ENCODE measurements at places on chromosomes 7 and 10.

- DNase-seq = peak; percentile 43
Observed at GRCh38 chr10:116742367-116743265, at the start of gene HSPA12A. TSS of gene HSPA12A (minus strand) at chr10:116742566. CDS start at chr10:116742469, 97 bp downstream.

GRCh38 chr10:93225938-93226337 lies 152.2 kb downstream of the CYP26A1 start:
- no peak for DNase-seq

DNA sequence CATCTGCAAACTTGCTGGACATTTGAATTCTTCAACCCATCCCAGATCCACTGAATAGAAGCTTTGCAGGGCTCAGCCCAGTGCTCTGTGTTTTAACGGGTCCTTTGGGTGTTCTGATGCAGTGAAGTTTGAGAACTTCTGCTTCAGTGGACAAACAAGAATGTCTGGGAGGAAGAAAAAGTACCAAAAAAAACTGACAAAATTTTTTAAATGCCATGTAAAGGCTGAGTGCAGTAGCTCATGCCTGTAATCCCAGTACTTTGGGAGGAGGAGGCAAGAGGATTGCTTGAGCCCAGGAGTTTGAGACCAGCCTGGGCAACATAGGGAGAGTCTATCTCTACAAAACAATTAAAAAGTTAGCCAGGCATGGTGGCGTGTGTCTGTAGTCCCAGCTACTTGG lies 51.8 kb upstream of the FRMD4A start:
- no peak for DNase-seq

DNA sequence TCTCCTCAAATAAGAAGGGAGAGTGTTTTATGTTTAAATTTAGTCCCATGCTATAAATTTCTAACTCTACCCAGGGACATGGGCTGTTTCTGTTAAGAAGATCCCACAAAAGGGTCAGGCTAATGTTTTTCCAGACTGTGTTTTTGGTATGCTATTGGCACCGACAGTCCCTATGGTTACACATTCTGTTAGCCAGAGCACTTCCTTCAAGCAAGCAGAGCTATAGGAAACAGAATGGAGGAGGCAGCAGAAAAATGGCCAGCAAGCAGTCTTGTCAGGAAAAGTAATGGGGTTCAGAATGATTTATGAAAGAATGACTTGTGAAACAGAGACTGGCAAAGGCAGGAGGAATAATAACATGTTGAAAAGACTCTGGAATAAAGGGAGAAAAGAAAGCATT lies 44.8 kb upstream of the PHYHIPL start:
- no peak for DNase-seq

DNA sequence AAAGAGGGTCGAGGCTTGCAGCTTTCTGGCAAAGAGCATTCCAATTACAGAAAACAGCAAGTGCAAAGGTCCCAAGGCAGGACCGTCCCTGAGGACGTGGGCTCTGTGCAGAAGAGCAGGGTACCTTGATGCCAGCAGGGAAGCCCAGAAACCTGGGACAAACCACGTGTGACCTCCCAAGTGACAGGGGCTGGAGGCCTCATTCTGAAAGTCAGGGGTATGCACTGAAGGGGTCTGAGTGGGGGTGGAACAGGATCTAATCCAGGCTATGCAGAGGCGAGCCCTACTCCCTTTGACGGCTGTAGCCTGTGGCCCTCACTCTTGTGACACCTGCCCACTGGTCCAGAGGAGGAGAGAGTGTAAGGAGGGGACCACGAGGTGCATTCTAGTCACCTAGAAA lies 22.9 kb downstream of the TMEM273 start:
- no peak for DNase-seq

GRCh38 chr7:69172357-69173077 lies 425.8 kb upstream of the AUTS2 start:
- DNase-seq = no peak

- no peak for DNase-seq
Observed at GRCh38 chr7:159138508-159138907, 6.2 kb downstream of the VIPR2 start.

- no peak for DNase-seq
Observed at GRCh38 chr7:127819975-127820731, 168.2 kb downstream of the SND1 start.

GRCh38 chr10:78301481-78301880 lies 267.8 kb downstream of the RPS24 start:
- no peak for DNase-seq

- DNase-seq = no peak
Observed at GRCh38 chr10:46232084-46232483, 54.7 kb upstream of the ANTXRL start.

DNA sequence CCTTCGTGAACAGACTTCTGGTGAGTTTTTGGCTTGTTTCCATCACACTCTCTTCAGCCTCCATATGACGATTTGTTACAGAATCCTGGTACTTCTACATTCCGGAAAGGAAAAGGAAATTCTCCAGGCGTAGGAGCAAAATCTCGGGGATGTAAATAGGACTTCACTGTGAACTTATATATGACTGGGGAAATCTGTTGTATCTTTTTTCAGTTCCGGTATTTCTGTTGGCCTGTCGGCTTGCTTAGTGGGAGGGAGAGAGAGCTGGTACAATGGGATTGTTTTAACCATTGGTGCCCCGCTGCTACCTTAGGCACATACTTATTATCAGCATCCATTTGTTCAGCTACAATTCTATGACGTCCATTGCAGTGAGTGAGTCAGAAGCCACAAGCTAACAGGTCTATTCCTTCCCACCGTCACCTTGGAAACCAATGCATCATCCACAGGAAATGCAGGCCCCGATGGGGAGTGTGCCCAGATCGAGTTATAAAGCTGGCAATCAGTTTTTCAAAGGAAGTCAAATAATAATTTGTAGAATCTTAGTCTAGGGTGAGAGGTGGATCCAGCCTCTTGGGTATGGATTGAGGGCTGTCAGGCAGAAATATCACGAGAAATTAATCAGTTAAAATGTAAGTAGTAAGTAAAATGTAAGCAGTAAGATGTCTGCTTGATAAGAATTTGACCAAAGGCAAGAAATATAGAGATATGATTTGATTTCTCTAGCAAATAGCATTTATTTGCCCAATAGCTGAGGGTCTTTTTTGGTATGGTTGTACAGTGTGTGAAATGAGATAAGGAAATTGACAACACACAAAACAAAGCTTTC lies 92.0 kb upstream of the MKLN1 start:
- peak; percentile 87 for DNase-seq

- no peak for DNase-seq
Observed at GRCh38 chr7:34042406-34042805, 137.1 kb downstream of the BMPER start.

- no peak for DNase-seq
Observed at GRCh38 chr10:132994185-132994796, 51.9 kb upstream of the CFAP46 start.

DNA sequence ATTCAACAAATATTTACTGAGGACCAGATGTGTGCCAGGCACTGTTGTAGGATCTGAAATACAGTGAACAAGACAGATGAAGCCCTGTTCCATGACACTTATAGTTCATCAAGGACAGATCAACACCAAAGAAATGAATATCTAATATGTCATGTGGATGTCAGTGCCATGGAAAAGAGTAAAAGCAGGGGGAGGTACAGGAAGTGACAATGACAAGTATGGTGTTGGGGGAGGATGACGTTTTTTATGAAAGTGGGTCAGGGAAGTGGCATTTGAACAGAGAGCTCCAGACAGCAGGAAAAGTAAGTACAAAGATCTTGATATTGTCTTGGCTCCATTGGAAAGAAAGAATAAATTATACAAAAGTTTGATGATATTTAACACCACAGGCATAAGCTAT lies 7.0 kb upstream of the SFMBT2 start:
- peak; percentile 17 for DNase-seq
